ENCODE measurements at places on chromosomes 1 and 21.

DNA sequence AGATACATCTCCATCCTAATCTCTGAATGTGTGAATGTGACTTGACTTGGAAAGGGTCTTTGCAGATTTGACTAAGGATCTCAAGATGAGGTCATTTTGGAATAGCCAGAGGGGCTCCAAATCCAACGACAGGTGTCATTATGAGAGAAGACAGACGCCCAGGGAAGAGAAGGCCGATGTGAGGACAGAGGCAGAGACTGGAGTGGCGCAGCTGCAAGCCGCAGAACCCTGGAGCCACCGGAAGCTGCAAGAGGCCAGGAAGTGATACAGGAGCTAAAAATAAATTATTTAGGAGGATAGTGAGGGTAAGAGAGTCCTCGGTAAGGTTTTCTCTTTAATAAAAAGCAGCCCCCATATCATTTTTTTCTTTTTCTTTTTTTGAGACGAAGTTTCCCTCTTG lies 9.7 kb upstream of the AADACL4 start:
- DNase-seq = no peak

GRCh38 chr1:77424236-77424635 lies 142.4 kb downstream of the AK5 start:
- DNase-seq = no peak

GRCh38 chr1:157272729-157273524 lies 134.7 kb upstream of the ETV3 start:
- no peak for DNase-seq

DNA sequence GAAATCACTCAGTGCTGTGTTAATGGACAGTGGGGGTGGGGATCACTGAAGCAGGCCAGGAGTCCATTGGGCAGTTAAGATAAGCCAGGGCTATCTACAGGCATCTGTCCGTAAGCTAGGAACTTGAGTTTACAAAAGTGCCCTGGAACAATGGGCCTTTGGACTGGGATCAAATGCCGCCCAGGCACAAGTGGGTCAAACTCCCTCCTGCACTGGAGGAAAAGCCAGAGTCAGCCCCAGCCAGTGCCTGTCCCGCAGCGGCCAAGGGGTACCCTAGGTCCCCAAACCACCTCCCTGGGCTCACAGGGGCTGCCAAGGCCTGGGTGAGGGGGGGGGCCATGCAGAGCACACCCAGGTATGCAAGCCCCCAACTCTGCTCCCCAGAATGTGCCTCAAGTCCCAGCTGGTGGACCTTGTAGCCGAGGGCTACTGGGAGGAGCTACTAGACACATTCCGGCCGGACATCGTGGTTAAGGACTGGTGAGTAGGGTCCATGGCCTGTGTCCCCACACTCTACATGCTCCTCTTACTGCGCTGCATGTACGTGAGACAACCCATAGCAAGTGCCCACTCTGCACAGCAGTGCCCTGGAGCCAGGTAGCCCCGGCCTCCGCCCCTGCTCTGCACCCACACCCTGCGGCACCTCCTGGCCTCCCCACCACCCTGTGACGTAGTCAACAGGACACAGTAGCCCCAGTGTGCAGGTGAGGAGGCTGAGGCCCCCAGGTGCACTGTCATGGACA lies 7.7 kb downstream of the FBXO6 start:
- no peak for DNase-seq

GRCh38 chr1:18397641-18398040 lies 83.1 kb upstream of the KLHDC7A start:
- DNase-seq = no peak

GRCh38 chr1:7644086-7644485 lies 127.0 kb upstream of the VAMP3 start:
- no peak for DNase-seq

- no peak for DNase-seq
Measured at GRCh38 chr21:19648391-19648790, 1244.8 kb upstream of the TMPRSS15 start.

GRCh38 chr1:96039910-96040309 lies 681.7 kb upstream of the PTBP2 start:
- DNase-seq = no peak
